ENCODE measurements at places on chromosomes 5 and 9. TPM values are rescaled to one million over a fixed set of nuclear protein-coding genes. Genes with fewer than 3 reads are reported as not detected.

DNA sequence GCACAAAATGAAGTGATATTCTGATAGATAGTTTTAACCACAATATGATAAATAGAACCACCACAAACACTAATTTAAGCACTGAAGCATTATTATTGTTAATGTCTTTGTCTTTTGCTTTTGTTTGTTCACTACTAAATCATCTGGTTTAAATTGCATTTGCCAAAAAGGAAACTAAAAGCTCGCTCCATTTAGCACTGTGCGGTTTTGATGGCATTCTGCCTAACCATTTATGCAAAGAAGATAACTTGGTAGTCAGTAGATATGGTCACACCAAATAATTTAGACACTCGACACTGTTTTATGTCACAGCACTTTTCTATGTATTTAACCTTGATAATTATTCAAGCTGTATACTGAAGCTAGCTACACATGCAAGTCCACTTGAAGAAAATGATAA is 849.8 kb upstream of the CDH6 start:
- DNase-seq, result no peak

DNA sequence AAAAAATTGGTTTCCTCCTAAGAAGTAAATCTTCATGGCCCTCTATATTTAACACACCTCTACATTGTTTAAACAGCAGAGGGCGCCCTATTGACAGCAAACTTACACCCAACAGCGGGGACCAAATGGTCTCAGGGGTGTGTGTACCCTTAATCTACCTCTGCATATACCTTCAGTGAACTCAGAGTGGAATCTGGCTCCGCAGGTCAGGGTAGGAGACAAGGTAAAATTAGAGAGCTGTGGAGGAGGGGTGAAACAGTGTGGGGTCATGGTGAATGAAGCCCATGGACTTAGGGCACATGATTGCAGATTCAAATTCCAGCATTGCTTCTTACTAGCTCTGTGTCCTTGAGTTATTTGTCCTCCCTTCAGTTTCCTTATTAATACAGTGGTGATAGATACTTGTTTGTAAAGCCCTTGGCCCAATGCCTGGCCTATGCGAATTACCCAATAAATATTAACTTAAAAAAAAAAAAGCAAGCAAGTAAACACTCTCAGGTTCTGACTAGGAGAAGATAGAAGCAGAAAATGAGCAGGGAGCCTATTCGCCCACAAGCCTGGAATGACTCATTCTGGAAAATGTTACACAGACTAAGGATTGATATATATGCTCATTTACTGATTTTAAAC is 122.9 kb downstream of the CAVIN4 start:
- DNase-seq, result no peak

The SPINK1 gene
- total RNA-seq, result not detected

GRCh38 chr5:14066326-14066725 is 76.8 kb upstream of the TRIO start:
- no peak for DNase-seq

DNA sequence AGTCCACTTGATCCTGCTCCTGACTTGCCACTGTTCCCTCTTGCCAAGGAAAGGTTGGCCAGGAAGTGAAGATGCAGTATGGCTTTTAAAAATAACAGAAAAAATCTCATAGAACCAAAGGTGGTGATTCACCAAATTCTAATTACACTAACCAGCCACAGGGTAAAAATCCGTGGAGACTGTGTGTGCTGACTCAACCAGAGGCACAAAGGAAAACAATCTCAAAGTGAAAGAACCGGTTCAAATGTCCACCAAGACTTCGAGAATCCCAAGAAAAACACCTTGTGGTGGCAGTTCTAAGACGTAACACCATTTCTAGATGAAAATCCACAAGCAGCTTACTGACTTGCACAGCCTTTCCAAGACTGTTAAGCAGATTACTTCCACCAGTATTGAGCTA is 279.1 kb downstream of the TLE1 start:
- peak; percentile 95 for DNase-seq

The PPP2R2B gene
- 1.5 TPM for total RNA-seq

DNA sequence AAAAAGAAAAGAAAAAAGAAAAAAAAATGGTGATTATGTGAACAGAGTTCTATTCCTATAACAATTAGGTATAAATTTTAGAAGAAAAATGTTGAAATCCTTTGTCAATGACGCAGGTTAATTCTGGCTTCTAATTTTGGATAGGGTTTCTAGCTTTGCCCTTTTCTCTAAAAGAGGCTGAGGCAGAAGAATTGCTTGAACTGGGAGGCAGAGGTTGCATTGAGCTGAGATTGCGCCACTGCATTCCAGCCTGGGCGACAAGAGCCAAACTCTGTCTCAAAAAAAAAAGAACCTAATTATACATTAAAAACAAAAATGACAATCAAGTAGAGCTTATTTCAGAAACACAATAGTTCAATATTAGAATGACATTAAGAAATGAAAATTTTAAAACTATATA is 2.9 kb downstream of the STXBP1 start:
- no peak for DNase-seq

- peak; percentile 51 for DNase-seq
Measured at GRCh38 chr9:109771796-109772531, 8.0 kb upstream of the PALM2AKAP2 start.

DNA sequence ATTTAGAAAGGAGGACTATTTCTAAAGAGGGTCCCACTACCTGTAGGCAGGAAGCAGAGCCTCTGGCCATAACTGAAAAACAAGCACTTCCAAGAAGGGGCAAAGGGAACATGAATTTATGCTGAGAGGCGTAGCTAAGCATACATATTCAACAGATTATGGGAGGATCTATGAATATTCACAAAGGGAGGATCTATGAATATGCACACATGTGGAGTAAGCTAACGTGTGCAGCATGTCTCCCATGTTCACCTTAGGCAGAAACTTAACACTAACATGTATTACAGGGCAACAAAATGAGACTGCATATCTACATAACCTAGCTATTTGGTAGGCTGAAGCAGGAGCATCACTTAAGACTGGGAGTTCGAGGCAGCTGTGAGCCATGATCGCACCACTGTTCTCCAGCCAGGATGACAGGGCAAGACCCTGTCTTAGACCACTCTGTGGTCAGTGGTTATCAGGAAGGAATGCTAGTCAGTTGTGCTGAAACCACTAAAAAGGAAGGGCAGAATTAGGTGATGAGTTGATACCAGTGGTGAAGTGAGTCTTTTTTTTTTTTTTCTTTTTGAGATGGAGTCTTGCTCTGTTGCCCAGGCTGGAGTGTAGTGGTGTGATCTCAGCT is 20.8 kb downstream of the FXN start:
- DNase-seq, result peak; percentile 48

DNA sequence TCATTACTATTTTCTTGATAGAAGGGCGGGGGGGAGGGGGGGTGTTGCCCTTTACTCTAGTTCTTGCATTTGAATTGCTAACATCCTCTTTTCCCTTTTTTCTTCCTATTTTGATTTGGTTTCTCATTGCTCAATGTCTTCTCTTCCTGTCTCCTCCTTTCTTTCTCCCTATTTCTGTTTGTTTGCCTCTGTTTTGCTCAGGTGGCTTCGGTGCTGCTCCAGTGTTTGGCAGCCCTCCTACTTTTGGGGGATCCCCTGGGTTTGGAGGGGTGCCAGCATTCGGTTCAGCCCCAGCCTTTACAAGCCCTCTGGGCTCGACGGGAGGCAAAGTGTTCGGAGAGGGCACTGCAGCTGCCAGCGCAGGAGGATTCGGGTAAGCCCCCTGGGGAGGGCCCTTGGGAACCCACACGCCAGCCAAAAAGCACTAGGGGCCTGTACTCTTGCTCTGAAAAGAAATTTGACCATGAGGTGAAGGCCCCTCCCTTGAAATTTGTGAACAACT is 48.3 kb downstream of the FAM78A start:
- DNase-seq, result no peak

- peak; percentile 66 for DNase-seq
Measured at GRCh38 chr9:127586537-127586936, 25.5 kb upstream of the STXBP1 start.

The ARL14EPL gene
- not detected for total RNA-seq

DNA sequence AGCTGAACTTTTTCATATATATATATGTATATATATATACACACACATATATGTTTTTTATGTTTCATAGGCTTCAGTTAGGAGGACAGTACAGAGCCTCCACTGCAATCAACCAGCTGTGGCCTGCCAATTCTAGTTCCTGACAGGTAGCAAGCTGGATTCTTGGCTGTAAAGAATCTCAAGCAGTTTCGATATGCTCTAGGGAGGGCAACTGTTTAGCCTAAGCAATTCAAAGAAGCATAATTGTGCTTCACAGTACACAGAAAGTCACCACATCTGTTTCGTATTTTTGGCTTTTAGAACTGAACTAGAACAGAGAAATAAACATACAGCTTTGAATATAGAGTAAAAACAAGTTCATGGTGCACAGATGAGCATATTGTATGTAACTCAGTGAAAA is 152.4 kb upstream of the ARRDC3 start:
- no peak for DNase-seq

The FASTKD3 gene
- 10.8 TPM for total RNA-seq

GRCh38 chr5:76763136-76763535 is 47.2 kb downstream of the F2R start:
- no peak for DNase-seq

The FBXL7 gene
- total RNA-seq, result 3.3 TPM

All from fibroblast of lung (primary cell).